Thymus (tissue), 14 donors: ENCODE measurements at places on chromosomes 11 and 22. TPM values are rescaled to one million over a fixed set of nuclear protein-coding genes. Genes with fewer than 3 reads are reported as not detected.

The VPREB1 gene
- 2.5 TPM for total RNA-seq

The ALG12 gene
- 7.6 TPM for total RNA-seq

The OR2AG1 gene
- not detected for total RNA-seq

The OR52I1 gene
- total RNA-seq, result under 0.01 TPM

The ALX4 gene
- 0.05 TPM for total RNA-seq

The PRG2 gene
- 212 TPM for total RNA-seq

The CARNS1 gene
- 0.57 TPM for total RNA-seq

The HTR3B gene
- total RNA-seq, result 0.09 TPM

The TRIM6 gene
- 1.7 TPM for total RNA-seq

The HBD gene
- 1.1 TPM for total RNA-seq

The SCT gene
- total RNA-seq, result 0.19 TPM

The MS4A6A gene
- 102 TPM for total RNA-seq

The MS4A15 gene
- total RNA-seq, result not detected
